NCI-H1930 (cell line): ENCODE measurements at places on chromosomes 2 and 18.

DNA sequence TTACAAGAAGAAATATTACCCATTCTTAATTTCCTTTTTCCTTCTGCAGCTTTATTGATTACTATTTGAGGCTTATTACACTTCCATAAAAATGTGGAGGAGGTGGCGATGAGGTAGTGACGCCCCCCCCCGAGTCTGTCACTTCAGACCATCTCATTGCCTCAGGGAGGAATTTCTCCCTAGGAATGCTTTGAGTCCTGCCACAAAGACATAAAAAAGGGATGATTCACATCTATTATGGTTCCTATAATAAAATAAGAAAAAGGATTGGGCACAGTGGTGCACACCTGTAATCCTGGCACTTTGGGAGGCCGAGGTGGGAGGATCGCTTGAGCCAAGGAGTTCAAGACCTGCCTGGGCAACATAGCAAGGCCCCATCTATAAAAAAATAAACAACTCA, 93.7 kb downstream of the AOX1 start:
- DNase-seq = no peak

- DNase-seq = no peak
These were observed 123.5 kb upstream of the ZSWIM2 start for GRCh38 chr2:186972281-186972970.

GRCh38 chr2:49043405-49043982, 110.8 kb downstream of the FSHR start:
- DNase-seq = no peak

- DNase-seq = no peak
These were observed 36.9 kb upstream of the LBH start for GRCh38 chr2:30194421-30194820.

- DNase-seq = no peak
These were observed 1.5 kb downstream of the MFSD6 start for GRCh38 chr2:190409616-190410015.
